Fibroblast of upper back skin (primary cell): ENCODE measurements at places on chromosomes 13 and 19.

DNA sequence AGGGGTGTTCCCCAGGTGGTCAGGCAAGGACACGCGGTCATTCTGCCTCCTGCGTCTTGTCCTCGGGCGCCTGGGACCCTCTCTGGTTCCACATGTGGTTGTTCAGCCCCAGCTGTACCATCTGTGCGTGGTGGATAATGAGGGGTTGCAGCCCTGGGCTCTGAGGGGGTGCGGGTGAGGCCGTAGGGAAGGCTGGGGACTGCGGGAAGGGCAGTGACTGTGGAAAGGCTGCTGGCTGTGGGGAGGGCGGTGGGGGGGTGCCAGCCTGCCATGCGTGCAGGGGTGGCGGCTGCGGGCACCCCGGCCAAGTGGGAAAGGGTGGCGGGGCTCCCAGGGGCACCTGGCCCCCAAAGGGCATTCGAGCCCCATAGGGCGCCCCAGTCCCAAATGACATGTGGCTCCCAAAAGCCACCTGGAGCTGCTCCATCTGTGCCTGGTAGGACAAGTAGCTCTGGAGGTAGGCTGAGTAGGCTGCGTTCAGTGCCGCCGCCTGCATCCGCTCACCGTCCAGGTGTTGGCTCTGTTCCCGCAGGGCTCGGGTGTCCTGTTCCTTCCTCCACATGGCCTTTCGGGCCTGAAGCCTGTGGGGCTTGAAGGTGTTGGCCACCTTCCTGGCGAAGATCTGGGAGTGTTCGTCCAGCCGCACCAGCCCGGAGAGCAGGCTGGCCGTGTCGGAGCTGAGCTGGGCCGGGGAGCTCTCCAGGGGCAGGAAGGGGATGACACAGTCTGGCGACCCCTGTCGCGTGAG lies 15.1 kb downstream of the TICAM1 start:
- no peak for DNase-seq

DNA sequence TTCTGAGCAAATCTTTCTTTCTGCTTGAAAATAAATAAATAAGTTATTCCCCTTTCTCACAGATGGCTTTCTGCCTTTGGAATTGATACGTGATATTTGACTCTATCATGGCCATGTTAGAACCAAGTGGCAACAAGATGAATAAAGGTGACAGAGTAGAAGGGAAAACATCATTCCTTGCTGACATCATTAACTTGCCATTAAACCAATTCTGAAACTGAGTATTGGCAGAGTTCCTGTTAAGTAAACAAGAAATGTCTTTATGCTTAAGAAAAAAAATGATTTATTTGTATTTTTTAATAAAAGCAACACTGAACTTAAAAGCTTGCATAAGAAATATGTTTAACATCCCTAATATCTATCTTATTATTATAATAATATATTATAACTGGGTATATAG lies 828.1 kb downstream of the PCDH9 start:
- no peak for DNase-seq

GRCh38 chr19:7792281-7792680 lies 29.2 kb downstream of the CLEC4M start:
- no peak for DNase-seq

DNA sequence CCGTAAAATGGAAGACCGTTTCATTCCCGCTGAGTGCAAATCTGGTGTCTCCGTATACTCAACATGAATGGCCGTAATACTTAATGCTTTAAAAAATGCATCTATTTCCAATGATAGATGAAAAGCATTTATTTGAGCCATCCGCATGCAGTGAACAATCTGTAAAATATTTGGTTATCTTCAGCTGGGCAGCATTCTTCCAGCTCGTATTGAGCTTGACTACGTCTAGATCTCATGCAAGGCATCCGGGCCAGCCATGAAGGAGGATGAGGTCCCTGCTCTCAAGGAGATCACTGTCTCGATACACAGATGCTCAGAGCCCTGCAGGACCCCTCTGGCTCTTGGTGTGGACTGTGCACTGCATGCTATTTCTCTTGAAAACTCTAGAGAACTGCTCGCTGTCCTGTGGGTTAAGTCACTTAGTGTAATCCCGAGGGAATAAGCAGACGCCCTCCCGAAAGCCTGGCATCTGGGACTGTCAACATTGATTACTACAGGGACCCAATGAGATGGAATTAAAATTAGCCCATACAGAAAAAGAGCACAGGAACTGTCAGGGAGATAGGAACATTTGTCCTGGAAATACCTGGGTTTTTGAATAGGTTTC lies 112.4 kb upstream of the RNF113B start:
- no peak for DNase-seq

GRCh38 chr13:113820813-113821651 lies 42.8 kb downstream of the GAS6 start:
- peak; percentile 98 for DNase-seq

GRCh38 chr19:46950526-46951170 lies 69.0 kb upstream of the NPAS1 start:
- peak; percentile 38 for DNase-seq

GRCh38 chr19:47660435-47660832 lies 51.5 kb downstream of the BICRA start:
- DNase-seq, result no peak

GRCh38 chr19:46159418-46160232 lies 11.6 kb downstream of the IGFL2 start:
- no peak for DNase-seq

- no peak for DNase-seq
These were observed 5.6 kb downstream of the PDX1 start for GRCh38 chr13:27925220-27925991.

DNA sequence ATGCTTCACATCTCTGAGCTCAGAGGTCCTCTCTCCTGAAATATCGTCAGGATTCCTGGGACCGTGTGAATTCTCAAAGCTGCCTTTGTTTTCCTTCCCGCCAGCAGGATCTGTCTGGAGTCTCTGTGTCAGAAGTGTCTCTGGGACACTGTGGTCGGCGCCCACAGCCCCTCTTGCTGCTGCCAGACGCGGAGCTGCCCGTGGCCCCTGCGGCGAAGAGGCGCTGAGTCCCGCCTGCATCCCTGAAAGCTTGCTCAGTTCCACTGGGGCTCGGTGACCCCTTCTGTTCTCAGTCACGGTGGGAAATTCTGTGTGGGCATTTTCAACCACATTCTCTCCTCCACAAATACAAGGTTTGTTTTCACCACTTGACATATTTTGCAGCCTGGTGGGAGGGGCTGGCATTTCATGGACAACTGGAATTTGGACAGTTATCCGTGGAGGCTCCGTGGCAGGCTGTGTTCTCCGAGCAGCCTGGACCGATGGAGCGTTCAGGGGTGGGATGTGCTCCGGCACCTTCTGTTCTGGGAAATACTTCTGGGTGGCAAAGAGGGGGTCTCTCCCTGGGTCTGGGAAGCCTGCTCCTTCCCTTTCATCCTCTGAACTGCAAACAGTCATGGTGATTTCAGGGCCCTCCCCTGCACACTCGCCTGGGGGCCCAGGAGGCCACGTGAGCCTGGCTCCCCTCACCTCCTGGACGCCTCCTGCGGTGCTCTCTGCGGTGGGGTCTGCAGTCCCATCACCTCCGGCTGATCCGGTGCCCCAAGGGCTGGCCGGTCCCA lies 42.6 kb upstream of the GRTP1 start:
- DNase-seq, result no peak

DNA sequence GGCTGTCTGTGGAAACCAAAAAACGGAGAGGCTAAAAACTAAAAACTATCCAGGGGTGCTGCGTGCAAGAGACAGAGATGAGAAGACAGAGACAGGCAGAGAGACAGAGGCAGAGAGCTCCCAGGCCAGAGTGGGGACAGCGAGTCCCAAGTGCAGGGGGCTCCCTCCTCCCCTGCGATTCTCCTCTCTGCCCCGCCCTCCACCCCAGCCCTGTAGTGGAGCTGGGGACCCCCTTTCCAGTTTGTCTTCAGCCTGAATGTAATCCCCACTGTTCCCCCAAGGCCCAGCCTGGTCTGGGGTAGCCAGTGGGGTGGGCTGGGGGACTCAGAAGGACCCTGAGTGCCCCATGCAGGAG lies 2.0 kb downstream of the NFIC start:
- DNase-seq, result no peak
